Activated CD4-positive, alpha-beta memory T cell treated with anti-CD3 and anti-CD28 coated beads, Interleukin-2, amount 10 ng/mL, durations not matched to agents 7 days and 5 days (primary cell): ENCODE measurements at places on chromosomes 13 and 19. TPM values are rescaled to one million over a fixed set of nuclear protein-coding genes. Genes with fewer than 3 reads are reported as not detected.

- DNase-seq, result no peak
Observed at GRCh38 chr19:4715529-4716221, 8.0 kb downstream of the DPP9 start.

KLK10 gene
- total RNA-seq, result not detected

FUT1 gene
- 0.45 TPM for total RNA-seq

DNA sequence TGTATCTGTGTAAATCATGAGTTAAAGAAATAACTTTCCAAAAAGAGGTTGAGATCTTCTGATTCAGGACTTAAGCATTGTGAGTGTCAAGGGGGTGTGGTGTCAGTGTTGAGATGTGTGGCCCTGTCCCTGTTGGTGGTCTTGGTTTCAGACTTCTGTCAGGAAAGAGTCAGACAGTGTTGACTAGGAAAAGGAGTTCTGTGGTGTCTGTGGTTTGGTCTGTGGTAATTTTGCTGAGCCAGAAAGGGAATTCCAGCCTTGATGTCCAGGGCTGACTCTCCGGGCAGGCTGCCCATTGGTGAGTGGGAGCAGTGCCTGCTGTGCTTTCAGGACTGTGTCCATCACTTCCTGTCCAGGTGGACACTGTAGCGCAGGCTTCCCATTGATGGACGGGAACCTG, 39.8 kb upstream of the IGFL4 start:
- no peak for DNase-seq

DNA sequence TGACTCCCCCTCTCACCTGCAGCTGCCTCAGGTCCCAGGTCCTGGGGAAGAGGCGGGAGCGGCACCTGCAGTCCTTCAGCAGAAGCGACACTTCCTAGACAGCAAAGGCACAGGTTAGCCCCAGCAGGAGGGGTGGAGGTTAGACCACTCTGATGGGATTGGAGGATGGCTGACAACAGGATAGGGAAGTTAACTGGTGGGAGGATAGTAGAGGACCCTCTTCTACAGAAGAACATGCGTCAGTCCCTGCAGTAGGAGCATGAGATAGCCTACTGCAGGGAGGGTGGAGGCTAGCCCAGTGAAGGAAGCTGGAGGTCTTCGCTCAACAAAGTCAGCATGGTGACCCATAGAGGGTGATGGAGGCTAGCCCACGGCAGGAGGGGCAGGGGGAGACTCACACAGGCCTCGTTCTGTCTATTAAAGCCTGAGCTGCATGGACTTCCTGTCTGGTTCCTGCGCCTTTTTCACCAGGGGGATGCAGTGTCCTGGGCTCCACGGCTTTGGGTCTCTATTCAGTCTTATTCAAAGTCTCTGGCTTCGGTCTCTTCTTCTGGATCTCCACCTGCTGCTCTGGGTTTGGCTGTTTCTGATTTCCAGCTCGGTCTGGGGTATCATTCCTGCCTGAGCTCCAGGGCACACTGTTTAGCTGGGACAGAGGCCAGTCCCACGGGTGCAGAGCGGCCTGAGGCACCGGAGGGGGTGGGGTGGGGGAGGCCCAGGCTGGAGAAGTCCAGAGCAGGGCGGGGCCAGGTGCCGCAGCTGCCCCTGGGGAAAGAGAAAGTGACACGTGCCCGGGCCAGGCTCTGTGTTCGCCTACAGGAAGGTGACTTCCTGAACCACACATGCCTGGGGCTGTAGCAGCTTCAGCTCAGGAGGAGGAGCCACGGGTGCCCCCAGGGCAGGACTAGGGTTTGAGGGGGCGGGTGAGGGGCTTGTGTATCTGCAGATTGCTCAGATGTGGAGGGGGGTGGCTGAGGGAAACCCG, 7.3 kb downstream of the IFNL3 start:
- peak; percentile 49 for DNase-seq

GRCh38 chr13:74687442-74688182, 553.4 kb upstream of the KLF12 start:
- DNase-seq, result no peak

- DNase-seq, result no peak
Observed at GRCh38 chr13:64061649-64062048, 2646.0 kb upstream of the PCDH20 start.

DNA sequence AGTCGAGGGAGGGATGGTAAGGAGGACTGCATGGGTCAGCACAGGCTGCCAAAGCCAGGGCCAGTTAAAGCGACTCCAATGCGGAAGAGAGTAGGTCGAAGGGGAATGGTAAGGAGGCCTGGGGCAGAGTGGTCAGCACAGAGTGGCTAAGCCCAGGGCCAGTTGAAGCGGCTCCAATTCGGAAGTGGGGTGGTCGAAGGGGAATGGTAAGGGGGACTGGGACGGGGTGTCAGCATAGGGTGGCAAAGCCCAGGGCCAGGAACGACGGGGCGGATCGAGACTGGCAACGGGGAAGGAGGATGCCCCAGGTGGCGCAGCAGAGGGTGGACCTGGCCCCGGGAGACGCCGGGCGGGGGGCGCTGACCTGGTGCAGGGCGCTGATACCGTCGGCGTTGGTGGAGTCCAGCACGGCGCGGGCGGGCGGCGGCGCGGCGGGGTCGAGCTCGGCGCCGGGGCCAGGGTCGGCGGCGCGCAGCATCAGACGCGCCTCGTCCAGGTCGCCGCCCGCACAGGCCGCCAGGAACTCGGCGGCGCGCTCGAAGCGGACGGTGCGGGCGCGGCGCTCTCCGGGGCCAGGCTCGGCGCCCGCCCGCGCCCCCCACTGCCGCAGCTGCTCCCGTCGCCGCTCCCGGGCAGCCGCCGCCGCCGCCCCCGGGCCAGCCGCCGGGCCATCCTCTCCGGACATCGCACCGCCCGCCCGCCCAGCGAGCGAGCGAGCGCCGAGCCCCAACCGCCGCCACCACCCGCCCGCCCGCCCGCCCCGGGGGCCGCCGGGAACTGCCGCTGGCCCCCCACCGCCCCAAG, at the start of gene PPP1R12C:
PPP1R12C (minus strand) TSS at position 779 of the 804 bp plus-strand sequence; CDS start at position 685, 94 bp downstream.
- no peak for DNase-seq

DNA sequence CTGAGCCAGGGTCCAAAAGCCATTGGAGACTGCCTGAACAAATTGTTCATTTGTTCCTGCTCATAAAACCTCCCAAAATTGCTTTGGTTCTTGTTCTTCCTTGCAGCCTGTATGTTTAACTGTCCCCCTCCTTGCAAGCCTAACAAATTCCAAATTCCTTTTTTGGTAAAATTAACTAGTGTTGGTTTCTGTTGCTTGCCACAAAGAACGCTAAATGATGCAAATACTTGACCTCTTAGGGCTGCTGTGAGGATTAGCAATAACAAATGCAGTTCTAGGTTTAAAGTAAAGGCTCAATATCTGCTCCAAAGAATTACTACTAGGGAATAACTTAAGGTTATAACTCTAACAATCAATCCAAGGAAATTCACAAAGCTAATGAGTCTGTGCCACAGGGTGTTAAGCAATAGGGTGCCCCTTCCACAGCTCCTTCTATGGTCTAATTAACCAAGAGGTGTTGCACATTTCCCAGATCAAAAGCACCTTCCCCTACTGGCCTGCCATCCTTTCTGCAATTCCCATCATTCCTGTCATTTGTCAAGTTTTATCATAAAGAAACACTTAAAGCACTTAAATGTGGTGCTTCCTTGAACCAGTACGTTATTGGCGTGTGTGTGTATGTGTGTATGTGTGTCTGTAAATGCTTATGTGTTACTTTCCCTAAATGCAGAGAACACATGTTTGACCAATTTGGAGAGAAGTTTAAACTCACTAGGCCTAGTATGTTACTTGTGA, 110.2 kb downstream of the RAP2A start:
- no peak for DNase-seq

DNA sequence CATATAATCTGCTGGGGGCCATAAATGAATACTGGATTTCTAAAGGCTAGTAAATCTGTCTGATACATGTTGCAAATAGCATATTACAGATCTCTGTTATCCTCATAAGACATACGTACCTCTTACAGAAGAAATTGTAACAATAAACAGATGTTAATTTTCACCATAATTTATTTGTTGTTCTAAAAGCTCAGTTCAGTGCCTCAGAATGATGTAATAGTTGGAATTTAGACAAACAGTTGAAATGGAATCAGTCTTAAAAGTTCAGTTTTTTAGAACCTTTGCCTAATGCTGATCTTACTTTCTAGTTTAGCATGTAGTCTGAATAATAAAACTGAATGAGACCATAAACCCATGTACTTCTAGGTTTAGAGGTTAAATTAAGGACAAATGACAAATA, 43.1 kb downstream of the B3GLCT start:
- DNase-seq, result no peak

OVOL3 gene
- not detected for total RNA-seq

APOC4 gene
- total RNA-seq, result not detected

DNA sequence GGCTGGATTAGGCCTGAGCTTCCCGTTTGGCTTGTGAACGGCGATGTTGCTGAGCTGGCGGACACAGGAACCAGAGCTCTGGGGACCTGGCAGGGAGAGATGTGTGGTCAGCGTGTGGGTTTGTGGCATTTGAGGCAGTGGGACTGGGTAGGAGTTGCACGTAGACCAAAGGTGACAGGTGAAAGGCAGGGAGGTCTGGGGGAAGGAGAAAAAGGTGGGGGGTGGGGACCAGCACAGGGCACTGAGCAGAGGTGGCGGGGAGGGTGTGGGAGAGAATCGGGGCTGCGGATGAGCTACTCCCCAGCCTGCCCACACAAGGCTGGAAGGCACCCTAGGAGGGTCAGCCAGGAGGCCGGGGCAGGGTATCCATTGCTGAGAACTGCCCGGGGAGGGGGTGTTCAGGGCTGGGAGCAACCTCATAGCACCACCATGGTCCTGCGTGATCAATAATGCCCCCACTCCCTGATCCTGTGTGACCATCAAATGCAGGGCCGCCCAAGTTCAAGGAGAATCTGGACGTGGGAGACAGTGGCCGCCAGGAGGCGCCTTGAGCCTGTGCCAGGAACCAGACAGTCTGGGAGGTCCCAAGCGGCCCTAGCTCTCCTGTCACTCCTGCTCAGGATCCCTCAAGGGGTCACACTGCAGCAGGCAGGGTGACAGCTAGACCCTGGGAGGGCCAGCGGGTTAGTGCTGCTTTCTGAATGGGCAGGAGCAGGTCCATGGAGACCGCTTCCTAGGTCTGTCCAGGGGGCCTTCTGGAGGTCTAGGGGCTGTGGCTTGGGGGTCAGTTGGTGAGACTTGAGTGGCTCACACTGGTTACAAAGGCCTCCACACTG, 12.8 kb upstream of the SELENOW start:
- DNase-seq, result peak; percentile 53

- no peak for DNase-seq
Observed at GRCh38 chr13:23871616-23872220, 17.5 kb downstream of the MIPEP start.

ZNF575 gene
- total RNA-seq, result 4.1 TPM

DNA sequence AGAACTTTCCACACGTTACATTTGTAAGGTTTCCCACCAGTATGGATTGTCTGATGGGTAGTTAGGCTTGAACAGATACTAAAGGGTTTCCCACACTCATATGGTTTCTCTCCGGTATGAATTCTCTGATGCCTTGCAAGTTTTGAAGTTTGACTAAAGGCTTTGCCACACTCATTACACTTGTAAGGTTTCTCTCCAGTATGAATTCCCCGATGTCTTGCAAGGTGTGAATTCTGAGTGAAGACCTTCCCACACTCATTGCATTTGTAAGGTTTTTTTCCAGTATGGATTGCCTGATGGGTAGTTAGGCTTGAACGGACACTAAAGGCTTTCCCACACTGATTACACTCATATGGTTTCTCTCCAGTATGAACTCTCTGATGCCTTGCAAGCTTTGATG, 7.6 kb upstream of the ZNF415 start:
- DNase-seq, result no peak

SULT2A1 gene
- not detected for total RNA-seq

- peak; percentile 60 for DNase-seq
Observed at GRCh38 chr19:50377051-50377461, 799 bp downstream of the NR1H2 start.

MYH14 gene
- not detected for total RNA-seq

ZGLP1 gene
- 1.0 TPM for total RNA-seq

LILRA5 gene
- not detected for total RNA-seq

ONECUT3 gene
- not detected for total RNA-seq

SERTM1 gene
- total RNA-seq, result not detected

ERICH6B gene
- total RNA-seq, result not detected

DNA sequence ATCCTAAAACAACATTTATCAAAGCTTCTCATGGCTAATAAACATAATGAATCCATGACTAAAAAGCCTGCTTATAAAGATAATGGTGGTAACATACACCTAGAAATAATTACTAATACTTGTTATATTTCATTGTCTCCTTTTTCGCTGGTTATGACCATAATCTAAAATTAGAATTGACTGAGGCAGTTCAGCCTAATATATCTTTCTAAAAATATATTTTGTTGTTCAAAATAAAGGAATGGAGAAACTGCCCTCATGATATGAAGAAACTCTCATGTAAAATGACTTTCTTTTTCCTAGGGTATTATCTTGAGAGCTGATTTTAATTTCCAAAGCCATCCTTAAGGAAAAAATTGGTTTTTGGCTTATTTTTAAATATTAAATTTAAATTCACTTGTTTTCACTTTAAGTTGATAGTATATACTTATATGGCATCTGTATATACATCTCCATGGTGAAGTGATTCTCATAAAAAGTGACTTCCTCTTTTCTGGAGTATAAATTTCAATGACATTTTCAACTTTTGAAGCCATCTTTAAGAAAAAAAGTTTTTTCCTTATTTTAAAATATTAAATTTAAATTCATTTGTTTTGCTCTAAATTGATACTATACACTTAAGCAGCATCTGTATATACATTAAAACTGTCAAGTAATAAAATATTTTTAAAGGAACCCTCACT, 204.6 kb downstream of the VWA8 start:
- DNase-seq, result no peak
